Thyroid gland (tissue), 4 donors: ENCODE measurements at places on chromosomes 6 and 20. TPM values are rescaled to one million over a fixed set of nuclear protein-coding genes. Genes with fewer than 3 reads are reported as not detected.

- no peaks in the 10 kb centered on the region for H3K4me1 ChIP-seq
- H3K4me3 ChIP-seq, result no peak overlapping the region
- no peaks in the 10 kb centered on the region for H3K36me3 ChIP-seq
- DNase-seq, result no peak
Observed at GRCh38 chr6:90892271-90892670, 305.4 kb upstream of the MAP3K7 start.

TNF gene
- 0.42 TPM for total RNA-seq

DPM1 gene
- total RNA-seq, result 62.5 TPM

GGTLC1 gene
- 2.0 TPM for total RNA-seq

SLC16A10 gene
- total RNA-seq, result 23.5 TPM

- H3K27ac ChIP-seq, result no peak overlapping the region
- no peaks in the 10 kb centered on the region for H3K36me3 ChIP-seq
- H3K4me3 ChIP-seq, result no peak overlapping the region
- H3K27me3 ChIP-seq, result no peaks in the 10 kb centered on the region
- no peak for DNase-seq
Observed at GRCh38 chr6:20900389-20901160, 366.3 kb downstream of the CDKAL1 start.

GRCh38 chr6:642805-643204 lies 14.1 kb downstream of the HUS1B start:
- no peaks in the 10 kb centered on the region for H3K4me1 ChIP-seq
- H3K36me3 ChIP-seq, result no peaks in the 10 kb centered on the region
- DNase-seq, result no peak
- H3K4me3 ChIP-seq, result no peak overlapping the region
- H3K27ac ChIP-seq, result no peak overlapping the region
